EL (cell line): ENCODE measurements at places on chromosomes 11 and 22.
A peak's percentile ranks its signal among the peaks of the same experiment; 100 is the strongest.

GRCh38 chr11:69076129-69076791, 27.5 kb downstream of the TPCN2 start:
- DNase-seq = peak; percentile 65

GRCh38 chr11:36282926-36283325, 6.3 kb downstream of the COMMD9 start:
- no peak for DNase-seq

GRCh38 chr11:42255906-42256305, 796.5 kb upstream of the LRRC4C start:
- DNase-seq = no peak

DNA sequence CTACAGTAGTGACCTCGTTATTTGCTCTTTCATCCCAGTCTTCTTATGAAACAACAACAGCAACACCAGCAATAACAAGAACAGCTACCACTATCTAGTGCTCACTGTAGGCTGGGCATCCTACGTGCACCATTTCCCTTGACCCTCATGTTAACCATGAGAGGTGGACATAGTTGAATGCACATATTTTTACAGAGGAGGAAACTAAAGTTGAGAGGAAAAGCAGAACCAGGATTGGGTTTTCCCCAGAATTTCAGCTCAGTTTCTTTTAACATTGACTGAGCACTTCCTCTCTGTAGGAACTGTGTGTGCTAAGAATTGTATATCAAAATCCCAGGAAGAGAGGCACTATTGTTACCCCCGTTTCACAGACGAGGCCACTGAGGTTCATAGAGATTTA, 39.4 kb upstream of the TSPAN18 start:
- DNase-seq = no peak
